ENCODE measurements at places on chromosomes 4 and X. TPM values are rescaled to one million over a fixed set of nuclear protein-coding genes. Genes with fewer than 3 reads are reported as not detected.
A peak's percentile ranks its signal among the peaks of the same experiment; 100 is the strongest.

GRCh38 chr4:139386421-139386820 lies 67.5 kb upstream of the RAB33B start:
- peaks cover 61% of the 10 kb centered on the region for H3K36me3 ChIP-seq
- H3K4me3 ChIP-seq, result no peak overlapping the region
- H3K27ac ChIP-seq, result no peak overlapping the region
- no peaks in the 10 kb centered on the region for H3K4me1 ChIP-seq
- DNase-seq, result no peak

- H3K27me3 ChIP-seq, result no peaks in the 10 kb centered on the region
- H3K4me3 ChIP-seq, result no peak overlapping the region
- no peaks in the 10 kb centered on the region for H3K36me3 ChIP-seq
- DNase-seq, result no peak
- no peak overlapping the region for H3K27ac ChIP-seq
Measured at GRCh38 chr4:176746846-176747245, 45.9 kb downstream of the VEGFC start.

DNA sequence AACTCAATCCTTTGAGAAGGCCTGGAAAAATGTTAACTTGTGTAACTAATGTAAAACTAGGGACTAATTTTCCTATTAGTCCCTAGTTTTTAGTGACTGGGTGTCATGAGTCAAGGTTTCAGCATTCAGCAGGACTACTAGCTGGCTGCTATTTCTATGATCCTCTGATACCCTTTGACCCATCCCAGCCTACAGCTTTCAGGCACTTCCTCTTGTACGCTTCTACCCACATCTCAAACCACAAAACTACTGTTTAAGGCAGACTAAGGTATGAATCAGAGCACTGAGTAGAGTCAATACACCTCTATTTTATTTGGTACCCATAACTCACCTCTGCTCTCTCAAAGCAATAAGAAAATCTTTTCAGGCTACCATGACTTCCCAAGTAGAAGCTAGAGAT lies 809.6 kb downstream of the PDHA2 start:
- no peak overlapping the region for H3K4me3 ChIP-seq
- no peaks in the 10 kb centered on the region for H3K36me3 ChIP-seq

GRCh38 chrX:150005027-150005426 lies 66.7 kb upstream of the EOLA2 start:
- no peak overlapping the region for H3K27ac ChIP-seq
- no peaks in the 10 kb centered on the region for H3K36me3 ChIP-seq
- no peak for DNase-seq
- no peak overlapping the region for H3K4me3 ChIP-seq

- no peak for DNase-seq
- H3K4me3 ChIP-seq, result no peak overlapping the region
- no peak overlapping the region for H3K27ac ChIP-seq
- H3K4me1 ChIP-seq, result no peaks in the 10 kb centered on the region
Measured at GRCh38 chrX:8955511-8955910, 78.4 kb downstream of the FAM9B start.

DNA sequence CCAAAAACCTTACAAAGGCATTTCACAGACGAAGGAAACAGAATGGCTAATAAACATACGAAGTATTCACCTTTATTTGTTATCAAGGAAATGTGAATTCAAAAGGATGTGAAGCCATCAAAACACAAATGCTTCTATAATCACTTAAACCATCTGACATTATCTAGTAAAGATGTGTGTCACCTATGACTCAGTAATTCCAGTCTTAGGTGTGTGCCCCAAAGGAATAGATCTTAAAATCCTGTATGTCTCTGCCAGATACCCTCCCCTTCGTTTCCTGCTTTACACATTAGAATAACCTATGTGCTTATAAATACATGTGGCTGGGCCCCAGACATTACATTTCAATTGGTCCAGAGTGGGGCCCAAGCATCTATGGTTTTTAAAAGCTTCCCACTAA lies 41.8 kb upstream of the CEP135 start:
- H3K27ac ChIP-seq, result no peak overlapping the region
- H3K4me3 ChIP-seq, result no peak overlapping the region
- no peaks in the 10 kb centered on the region for H3K4me1 ChIP-seq
- H3K36me3 ChIP-seq, result peaks cover 23% of the 10 kb centered on the region
- no peaks in the 10 kb centered on the region for H3K27me3 ChIP-seq

GRCh38 chr4:138870737-138871554 lies 144.6 kb upstream of the NOCT start:
- H3K27ac ChIP-seq, result no peak overlapping the region
- H3K27me3 ChIP-seq, result no peaks in the 10 kb centered on the region
- H3K4me1 ChIP-seq, result peaks cover 7% of the 10 kb centered on the region
- H3K36me3 ChIP-seq, result no peaks in the 10 kb centered on the region

DNA sequence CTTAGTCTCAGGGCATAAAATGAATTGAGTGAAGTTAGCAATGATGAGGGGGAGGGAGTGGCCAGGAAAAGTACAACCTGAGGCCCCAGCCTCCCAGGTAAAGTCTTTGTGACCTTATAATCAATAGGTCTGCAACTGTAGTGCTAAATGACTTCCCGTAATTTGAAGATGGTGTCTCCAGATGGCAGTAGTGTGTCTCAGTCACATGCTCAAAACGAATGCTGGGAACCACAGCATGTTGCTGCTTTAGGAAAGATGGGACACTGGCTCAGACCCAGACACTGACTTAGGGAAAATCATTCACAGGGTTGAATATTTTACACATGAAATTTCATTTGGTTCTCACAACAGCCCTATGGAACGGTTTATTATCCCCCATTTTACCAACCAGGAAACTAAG lies 10.3 kb downstream of the SRPX2 start:
- H3K4me3 ChIP-seq, result no peak overlapping the region
- H3K27ac ChIP-seq, result no peak overlapping the region
- no peak for DNase-seq
- peaks cover 4% of the 10 kb centered on the region for H3K4me1 ChIP-seq
- no peaks in the 10 kb centered on the region for H3K36me3 ChIP-seq

DNA sequence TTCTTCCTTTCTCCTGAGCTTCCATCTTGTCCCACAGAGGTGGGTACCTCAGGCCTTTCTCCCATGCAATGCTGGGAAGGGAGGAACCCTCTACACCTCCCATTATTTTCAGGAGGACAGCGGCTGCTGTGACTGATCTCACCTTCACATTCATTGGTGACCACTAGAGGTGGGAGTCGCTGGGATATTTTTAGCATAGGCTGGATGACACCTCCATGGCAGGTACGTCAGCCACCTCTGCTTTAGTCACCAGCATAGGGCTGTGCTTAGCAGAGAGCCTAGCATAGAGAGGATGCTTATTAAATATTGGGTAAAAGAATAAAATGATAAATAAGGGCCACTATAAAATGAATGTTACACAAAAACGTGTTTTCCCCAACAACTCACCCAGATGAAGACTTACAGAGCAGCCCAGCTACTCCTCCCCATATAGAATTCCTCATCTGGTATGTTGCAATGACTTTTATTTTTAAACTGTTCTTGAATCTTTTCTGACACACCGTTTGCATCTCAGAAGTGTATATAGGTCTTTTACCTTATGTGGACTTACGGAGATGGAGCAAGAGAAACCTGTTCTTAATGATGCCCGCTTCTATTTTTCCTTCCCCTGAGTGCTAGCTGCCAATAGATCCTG lies 60.9 kb upstream of the SORBS2 start:
- no peak overlapping the region for H3K4me3 ChIP-seq
- no peak for DNase-seq

DNA sequence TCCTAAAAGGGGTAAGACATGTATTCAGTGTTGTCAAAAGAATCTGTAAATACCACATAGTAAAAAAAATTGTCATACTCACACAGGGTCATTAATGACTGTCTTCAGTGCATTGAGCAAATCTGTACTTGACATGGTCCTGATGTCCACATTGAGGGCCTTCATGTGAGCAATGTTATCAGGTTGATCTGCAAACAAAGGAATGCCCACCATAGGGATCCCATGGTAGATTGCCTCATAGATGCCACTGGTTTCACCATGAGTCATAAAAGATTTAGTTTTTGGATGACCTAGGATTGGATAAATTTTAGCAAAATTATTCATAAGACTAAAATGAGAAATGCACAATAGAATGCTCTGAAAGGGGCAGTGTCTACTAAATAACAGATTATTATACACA lies 38.1 kb upstream of the UGT2B15 start:
- no peaks in the 10 kb centered on the region for H3K4me1 ChIP-seq
- no peak overlapping the region for H3K27ac ChIP-seq

- peak; percentile 83 for DNase-seq
- H3K27me3 ChIP-seq, result no peaks in the 10 kb centered on the region
- peak within 1 kb of the TSS; percentile 88 for H3K27ac ChIP-seq
- no peaks in the 10 kb centered on the region for H3K36me3 ChIP-seq
- H3K4me1 ChIP-seq, result peaks cover 37% of the 10 kb centered on the region
Measured at GRCh38 chr4:139665690-139666529, at the start of gene MGST2. MGST2 (plus strand) TSS chr4:139665819; CDS start chr4:139666020, 201 bp downstream.

- H3K27me3 ChIP-seq, result no peaks in the 10 kb centered on the region
- no peak for DNase-seq
- H3K4me3 ChIP-seq, result no peak overlapping the region
- H3K36me3 ChIP-seq, result no peaks in the 10 kb centered on the region
Measured at GRCh38 chr4:100707786-100708185, 190.0 kb upstream of the EMCN start.

DNA sequence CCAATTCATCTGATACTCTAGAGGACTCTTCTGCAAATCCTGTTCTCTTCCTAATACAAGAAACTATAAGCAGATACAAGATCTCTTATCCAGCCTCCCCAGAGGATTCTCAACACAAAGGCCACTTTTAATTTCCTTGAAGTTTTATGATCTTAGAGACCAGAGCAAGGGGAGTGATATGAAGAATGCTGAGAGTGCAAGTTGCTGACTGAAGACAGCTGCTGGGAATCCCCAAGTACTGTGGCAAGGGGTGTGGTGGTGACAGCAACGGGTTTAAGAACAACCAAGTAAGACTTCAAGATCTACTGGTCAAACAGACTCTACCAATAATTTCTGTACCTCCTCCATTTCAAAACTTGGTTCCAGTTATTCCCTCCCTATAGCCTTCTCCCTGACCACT lies 7.0 kb downstream of the AMMECR1 start:
- no peaks in the 10 kb centered on the region for H3K36me3 ChIP-seq
- no peaks in the 10 kb centered on the region for H3K4me1 ChIP-seq
- no peak overlapping the region for H3K27ac ChIP-seq

GRCh38 chr4:25485104-25485503 lies 108.0 kb downstream of the ANAPC4 start:
- H3K4me3 ChIP-seq, result no peak overlapping the region
- DNase-seq, result no peak
- H3K36me3 ChIP-seq, result no peaks in the 10 kb centered on the region
- H3K27me3 ChIP-seq, result no peaks in the 10 kb centered on the region

DNA sequence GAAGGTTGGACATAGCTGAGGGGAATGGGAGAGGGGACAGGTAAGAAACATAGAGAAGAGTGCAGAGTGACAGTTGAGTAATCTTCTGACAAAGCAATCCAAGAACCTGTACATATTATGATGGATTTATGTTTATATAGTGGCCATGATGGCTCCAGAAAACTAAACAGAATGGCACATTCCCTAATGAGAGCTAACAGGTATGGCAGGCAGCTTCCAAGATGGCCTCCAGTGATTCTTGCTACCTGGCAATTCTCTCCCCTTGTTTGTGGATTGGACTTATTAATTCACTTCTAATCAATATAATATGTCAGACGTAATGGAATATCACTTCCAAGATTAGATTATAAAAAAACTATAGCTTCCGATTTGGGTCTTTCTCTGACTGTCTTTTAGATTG lies 359.5 kb downstream of the DTHD1 start:
- no peak for DNase-seq
- H3K27ac ChIP-seq, result no peak overlapping the region
- no peaks in the 10 kb centered on the region for H3K4me1 ChIP-seq
- H3K27me3 ChIP-seq, result no peaks in the 10 kb centered on the region
- H3K4me3 ChIP-seq, result no peak overlapping the region
- no peaks in the 10 kb centered on the region for H3K36me3 ChIP-seq

- no peak for DNase-seq
- no peak overlapping the region for H3K27ac ChIP-seq
- H3K4me3 ChIP-seq, result no peak overlapping the region
- no peaks in the 10 kb centered on the region for H3K27me3 ChIP-seq
- H3K36me3 ChIP-seq, result no peaks in the 10 kb centered on the region
Measured at GRCh38 chr4:53014881-53015280, 152.8 kb downstream of the RASL11B start.

DNA sequence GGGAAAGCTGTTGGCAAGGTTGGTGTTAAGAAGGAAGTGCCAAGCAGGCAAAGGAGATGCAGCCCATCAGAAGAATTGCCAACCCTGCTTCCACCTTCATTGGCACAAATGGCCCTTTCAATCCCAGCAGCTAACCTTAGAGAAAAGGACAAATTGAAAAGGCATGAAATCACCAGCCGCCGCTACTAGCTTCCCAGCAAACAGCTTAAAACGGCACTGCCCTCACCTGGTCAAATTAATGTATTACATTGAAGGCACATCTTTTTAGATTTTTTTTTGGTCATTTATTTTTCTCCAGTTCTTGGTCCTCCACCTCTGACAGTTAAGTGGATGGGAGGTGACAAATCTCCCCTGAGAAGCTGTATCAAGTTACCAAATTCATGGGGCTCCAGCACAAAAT lies 51.0 kb upstream of the NHSL2 start:
- H3K4me3 ChIP-seq, result no peak overlapping the region
- DNase-seq, result no peak
- H3K36me3 ChIP-seq, result no peaks in the 10 kb centered on the region
- no peak overlapping the region for H3K27ac ChIP-seq

DNA sequence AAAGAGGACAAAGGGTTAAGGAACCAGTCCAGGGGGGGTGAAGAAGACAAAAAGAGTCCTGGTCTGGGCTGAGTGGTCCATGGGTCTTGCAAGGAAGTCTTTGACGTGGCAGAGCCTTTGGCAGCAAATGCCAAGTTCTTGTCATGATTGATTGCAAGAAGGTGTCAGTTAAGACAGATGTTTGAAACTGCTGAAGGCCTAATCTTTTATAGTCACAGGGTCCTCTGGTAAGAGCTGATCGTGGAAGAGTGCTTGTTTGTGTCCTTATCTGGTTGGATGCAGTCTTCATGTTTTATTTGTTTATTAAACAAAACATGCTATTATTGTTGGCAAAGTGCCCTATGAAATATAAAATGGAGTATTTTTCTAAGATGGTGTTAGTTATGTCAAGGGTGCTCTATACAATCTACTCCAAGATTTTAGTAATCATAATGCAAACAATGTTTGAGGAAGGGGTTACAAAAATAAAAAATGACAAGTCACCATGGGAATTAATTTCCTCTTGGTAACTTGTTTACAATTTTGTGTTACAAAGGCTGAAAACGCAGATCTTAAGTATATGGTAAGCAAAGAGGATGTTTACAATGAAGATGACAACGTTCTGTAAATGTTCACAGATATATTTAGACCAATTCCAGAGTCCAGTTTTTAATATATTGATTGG lies 85.9 kb downstream of the MAGED4 start:
- no peaks in the 10 kb centered on the region for H3K4me1 ChIP-seq
- H3K27ac ChIP-seq, result no peak overlapping the region
- H3K36me3 ChIP-seq, result no peaks in the 10 kb centered on the region

- DNase-seq, result peak; percentile 72
- H3K27ac ChIP-seq, result peak overlapping the region; percentile 94
- no peaks in the 10 kb centered on the region for H3K27me3 ChIP-seq
- peak overlapping the region; percentile 78 for H3K4me3 ChIP-seq
Measured at GRCh38 chr4:128061566-128062536, 739 bp downstream of the LARP1B start.

Gene STARD8
- 36.5 TPM for total RNA-seq

Gene SLITRK4
- 0.74 TPM for total RNA-seq

Gene CFP
- total RNA-seq, result 24.8 TPM

Gene SLC2A9
- 25.2 TPM for total RNA-seq

Gene NWD2
- total RNA-seq, result not detected

Gene KLHL2
- 37.7 TPM for total RNA-seq

Gene SPANXN3
- not detected for total RNA-seq

Gene RHOXF2B
- total RNA-seq, result not detected
